Stimulated activated CD8-positive, alpha-beta memory T cell treated with anti-CD3 and anti-CD28 coated beads, Interleukin-4, amount 100 ng/mL, for 48 hours (primary cell): ENCODE measurements at places on chromosomes 7 and 10.
A peak's percentile ranks its signal among the peaks of the same experiment; 100 is the strongest.

DNA sequence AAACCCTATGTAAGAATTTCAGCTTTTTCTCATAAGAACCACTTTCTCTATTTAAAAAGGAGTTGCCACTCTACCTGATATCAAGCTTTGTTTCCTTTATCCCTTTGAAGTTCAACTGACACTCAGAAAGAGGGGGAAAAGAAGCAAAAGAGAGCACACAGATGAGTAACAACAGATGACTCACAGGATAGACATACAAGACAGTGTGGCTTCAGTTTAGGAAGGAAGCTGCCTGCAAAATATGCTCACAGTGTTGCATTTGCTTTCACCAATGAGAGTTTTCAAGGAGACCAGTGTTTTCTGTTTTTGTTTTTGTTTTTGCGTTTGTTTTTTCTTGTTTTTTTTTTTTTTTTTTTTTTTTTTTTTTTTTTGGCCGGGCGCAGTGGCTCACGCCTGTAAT lies 1181.6 kb downstream of the DNAJB9 start:
- DNase-seq: no peak

DNA sequence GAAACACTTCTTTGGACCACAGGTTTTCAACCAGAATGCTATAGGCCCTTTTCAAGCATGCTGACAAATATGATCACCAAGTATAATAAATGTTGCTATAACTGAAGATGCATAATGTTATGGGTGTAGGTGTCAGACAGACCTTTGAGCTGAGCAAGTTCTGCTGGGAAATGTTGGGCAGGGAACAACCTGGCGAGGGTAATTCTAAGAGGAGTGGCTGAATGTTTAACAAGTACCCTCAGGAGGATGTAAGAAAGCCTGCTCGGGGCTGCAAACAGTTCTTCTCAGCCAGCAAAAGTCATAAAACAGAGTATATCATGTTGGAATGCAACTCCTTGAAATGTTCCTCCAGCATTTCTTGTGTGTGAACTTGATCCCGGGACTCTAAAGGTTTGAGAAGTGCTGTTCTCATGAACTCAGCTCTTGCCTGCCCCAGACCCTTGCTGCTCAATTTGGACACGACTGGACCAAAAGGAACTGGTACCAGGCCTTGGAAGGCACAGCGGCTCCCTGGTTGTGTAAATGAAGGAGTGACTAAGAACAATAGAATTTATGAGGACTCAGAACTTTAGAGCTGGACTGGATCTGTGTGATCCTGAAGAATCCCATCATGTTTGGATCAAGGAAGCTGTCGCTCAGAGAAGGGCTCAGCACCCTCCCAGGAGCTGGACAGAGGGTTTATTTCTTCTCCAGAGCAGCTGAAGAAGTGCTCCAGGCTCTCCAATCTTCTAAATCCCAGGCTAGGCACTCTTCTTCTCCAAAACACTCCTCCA lies 143.2 kb upstream of the ANK3 start:
- DNase-seq: no peak

DNA sequence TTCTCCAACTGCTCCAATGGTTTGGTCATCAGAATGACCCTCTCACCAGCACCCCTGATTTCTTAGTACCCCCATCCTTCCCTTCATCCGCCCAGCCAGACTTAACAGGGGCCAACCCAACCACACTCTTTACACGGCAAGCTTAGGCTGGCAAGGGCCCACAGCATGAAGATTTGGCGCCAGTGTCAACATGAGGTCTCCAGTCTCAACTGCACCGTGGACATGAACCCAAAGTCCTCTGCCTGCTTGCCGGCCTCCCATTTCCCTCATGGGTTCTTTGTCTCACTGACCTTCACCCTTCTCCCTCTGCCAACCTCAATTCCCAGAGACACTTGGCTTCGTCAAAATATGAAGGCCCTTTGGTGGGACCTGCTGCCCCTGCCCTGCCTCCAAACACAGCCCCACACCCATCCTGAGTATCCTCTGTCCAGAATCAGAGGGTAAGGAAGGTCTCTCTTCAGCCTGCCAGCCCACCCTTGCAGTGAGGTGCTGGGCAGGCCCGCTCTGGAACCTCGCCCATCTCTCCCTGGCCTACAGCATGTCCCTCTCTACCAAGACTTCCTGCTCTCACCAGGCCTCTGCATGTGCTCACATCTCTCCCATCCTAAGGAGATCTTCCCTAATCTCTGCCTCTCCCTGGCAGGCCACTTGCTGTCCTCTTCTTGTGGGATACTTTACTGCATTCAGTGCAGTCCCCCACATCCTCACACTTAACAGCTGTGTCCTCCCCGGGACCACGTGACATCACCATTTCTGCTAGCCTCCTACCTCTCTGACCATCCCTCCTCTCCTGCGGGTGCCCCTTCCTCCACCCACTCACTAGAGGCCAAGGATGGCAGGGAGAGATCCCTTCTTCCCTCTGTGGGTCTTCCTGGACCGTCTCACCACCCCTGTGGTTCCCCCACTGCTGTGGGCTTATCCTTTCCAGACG lies 91.7 kb upstream of the ZMIZ1 start:
- no peak for DNase-seq

DNA sequence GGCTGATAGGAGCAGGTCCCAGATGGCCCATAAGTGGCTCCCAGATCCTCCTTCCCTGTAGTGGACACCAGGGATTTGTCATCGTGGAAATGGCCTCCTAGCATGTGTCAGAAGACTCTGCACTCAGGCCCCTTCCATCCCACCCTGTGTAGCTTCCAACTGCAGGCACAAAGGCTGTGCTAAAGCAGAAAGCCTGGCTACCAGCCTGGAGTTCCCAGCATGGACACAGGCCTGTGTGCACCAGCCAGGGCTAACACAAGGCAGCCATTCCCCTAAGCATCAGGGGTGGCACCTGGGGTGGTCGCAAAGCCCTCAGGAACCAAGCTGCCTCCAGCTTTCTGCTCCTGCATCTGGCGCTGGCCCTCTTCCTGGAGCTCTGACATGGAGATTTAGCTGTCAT lies 4.5 kb upstream of the CAMK2B start:
- DNase-seq: no peak

DNA sequence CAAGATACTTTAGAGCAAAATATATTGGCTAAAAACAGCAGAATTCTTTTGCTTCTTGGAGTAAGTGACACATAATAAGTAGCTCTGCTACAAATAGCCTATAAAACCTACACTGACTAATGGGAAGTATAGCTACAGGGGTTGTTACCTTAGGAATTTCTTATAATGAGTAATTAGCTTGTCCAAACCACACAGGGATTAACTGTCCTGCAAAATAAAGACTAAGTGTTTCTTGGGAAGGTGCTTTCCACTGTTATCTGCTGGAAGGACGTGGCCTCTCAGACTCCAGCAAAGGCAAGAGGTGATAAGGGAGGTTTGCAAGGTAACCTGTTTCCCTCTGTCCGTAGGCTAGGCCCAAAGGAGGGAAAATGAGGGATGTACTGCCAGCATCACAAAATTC lies 302.4 kb downstream of the DOCK4 start:
- no peak for DNase-seq

GRCh38 chr10:17229016-17229716 lies 1.1 kb downstream of the VIM start:
- peak; percentile 79 for DNase-seq

GRCh38 chr7:51593628-51594027 lies 277.0 kb upstream of the COBL start:
- no peak for DNase-seq

GRCh38 chr7:114970732-114971131 lies 48.8 kb downstream of the MDFIC start:
- no peak for DNase-seq

DNA sequence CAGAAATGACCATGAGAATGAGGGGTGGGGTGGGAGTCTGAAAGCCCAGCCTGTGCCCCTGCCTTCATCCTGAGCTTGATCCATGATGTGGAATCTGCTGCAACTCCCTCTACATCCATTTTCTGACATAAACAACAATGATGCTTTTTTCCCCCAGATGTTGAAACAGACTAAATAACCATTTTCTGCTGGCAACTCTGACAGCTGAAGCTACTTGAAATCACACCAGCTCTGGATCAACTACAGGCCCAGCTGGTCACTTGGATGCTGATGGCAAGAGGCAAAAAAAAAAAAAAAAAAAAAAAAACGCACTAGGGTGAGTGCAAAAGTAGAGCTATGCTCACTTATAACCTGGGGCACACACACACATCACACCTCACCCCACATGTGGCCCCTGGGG lies 74.2 kb downstream of the FAM107B start:
- no peak for DNase-seq

DNA sequence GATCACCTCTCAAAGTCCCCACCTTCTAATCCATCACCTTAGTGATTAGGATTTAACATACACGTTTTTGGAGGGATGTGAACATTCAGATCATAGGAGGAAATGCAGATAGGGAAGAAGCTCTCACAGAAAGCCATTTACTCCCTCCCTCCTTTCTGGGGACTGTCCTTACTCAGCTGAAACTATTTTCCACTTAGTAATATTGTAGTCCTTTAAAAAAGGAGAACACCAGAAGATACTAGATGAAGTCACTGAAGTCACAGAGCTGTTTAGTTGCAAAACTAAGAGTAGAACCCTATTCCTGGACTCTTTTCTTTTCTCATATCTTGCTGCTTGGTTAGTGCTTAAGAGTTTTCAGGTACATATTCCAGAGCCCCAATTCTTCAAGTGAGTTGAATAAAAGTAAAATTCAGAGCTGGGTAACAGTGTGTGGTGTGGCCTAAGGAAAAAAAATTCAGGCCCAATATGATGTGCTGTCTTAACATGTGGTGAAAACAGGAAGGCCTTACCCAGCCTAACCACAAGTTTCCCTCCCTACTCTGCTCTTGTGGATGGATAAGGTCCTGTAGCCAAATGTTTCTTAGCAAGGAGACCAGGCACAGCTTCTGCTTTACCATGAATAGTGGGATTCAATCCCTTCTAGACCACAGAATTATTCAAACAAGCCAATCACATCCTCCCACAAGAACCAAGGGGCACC lies 135.7 kb downstream of the INHBA start:
- no peak for DNase-seq

DNA sequence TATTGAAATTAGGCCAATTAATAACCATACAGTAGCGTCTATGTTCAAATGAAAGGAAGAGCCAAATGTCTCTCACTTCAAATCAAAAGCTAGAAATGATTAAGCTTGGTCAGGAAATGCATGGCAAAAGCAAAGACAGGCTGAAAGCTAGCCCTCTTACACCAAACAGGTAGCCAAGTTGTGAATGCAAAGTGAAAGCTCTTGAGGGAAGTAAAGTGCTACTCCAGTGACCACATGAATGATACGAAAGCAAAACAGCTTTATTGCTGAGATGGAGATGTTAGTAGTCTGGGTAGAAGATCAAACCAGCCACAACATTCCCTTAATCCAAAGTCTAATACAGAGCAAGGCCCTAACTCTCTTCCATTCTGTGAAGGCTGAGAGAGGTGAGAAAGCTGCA lies 123.8 kb downstream of the TEX36 start:
- DNase-seq: no peak

DNA sequence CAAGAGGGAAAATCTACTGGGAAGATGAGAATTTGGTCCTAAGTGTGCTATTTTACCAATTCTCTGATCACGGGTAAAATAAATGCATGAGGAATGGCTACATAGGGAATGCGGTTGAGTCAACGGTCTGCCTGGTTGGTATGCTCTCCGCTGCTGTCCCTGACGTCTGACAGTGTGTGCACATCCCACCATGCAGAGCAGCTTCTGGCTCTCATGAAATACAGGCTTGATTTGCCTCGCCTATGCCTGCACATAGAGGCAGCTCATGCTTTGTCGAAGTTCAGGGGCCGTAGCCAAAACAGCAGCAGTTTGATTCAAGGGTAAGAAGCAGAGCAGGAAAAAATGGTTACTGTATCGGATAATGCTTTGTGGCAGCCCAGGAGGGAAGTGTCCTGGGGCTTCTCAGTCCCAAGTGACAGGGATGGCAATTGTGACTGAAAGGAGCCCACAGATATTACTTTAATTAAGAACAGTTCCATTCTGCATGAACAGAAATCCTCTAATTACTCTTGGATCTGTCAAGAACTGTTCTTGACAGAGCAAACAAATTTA lies 268.4 kb upstream of the SLC26A5 start:
- no peak for DNase-seq

- DNase-seq: no peak
Measured at GRCh38 chr7:120915314-120916105, 35.1 kb upstream of the ING3 start.

DNA sequence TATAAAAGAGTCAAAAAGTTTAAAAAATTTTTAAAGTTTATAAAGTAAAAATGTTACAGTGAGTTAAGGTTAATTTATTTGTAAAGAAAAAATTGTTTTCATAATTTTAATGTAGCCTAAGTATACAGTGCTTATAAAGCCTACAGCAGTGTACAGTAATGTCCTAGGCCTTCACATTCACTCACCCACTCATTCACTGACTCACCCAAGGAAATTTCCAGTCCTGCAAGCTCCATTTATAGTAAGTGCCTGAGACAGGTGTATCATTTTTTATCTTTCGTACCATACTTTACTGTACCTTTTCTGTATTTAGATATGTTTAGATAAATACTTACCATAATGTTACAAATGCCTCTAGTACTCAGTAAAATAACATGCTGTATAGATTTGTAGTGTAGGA lies 269.7 kb upstream of the PHF14 start:
- DNase-seq: no peak

- DNase-seq: no peak
Measured at GRCh38 chr10:32140403-32140802, 84.2 kb upstream of the KIF5B start.

DNA sequence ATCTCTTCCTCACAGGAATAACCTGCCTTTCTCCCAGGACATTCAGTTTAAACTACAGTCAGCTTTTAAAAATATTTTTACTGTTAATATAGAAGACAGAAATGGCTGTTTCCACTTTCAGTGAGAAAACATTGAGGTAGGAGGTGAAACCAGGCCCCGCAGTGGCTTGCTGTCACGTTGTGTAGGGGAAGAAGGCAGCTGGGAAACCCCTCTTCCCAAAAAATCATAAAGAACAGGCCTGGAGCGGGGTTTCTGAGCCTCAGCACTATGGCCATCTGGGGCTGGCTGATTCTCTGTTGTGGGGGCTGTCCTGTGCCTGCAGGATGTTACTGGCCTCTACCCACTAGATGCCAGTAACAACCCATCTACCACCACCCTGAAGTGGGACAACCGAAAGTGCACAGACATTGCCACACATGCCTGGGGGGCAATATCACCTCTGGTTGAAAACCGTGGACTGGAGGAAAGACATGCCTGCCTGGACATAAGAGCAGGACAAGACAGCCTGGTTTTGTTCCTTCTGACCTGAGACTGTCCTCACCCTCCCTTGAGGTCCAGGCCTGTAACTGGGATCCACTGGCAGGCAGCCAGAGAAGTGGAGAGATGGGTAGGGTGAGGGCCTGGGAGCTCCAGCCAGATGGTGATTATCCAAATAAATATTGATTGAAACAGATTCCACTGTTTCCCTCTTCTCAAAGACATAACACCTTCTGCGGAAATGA lies 43.9 kb downstream of the KCNH2 start:
- no peak for DNase-seq

- DNase-seq: no peak
Measured at GRCh38 chr10:5544216-5544805, 19.6 kb downstream of the CALML3 start.

GRCh38 chr10:9111976-9112375 lies 1057.5 kb downstream of the GATA3 start:
- no peak for DNase-seq

GRCh38 chr7:32476816-32477648 lies 13.1 kb downstream of the LSM5 start:
- no peak for DNase-seq
